Activated T-helper 1 cell treated with anti-CD3 and anti-CD28 coated beads, Interleukin-12 subunit alpha, Interleukin-12 subunit beta, Interleukin-2, Interleukin-4 antibody, amounts not matched to agents 30 ng/mL and 10 ng/mL and 1 ng/mL, durations not matched to agents 14 hours and 24 hours and 36 hours (primary cell): ENCODE measurements at places on chromosomes 12 and 14. TPM values are rescaled to one million over a fixed set of nuclear protein-coding genes. Genes with fewer than 3 reads are reported as not detected.

DNA sequence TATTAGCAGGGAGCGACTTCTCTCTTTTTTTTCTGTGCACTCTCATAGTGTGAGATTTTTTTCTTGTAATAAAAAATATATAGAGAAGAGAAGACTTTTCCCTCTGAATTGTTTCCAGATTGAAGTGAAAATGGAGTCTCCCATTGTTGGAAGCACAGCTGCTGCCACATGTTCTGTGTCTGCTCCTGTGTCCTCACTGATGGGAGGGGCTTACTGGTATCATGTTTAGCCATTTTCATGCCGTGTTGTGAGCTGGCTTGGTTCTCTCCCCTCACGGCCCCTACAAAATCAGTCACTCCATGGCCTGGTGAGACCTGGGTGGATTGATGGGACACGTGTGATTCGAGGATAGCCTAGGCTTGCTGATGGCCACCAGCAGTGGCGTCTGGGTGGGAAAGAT lies 379.7 kb upstream of the DDHD1 start:
- H3K36me3 ChIP-seq, result no peaks in the 10 kb centered on the region
- H3K27ac ChIP-seq, result no peak overlapping the region
- no peaks in the 10 kb centered on the region for H3K4me1 ChIP-seq
- no peaks in the 10 kb centered on the region for H3K27me3 ChIP-seq
- H3K4me3 ChIP-seq, result no peak overlapping the region
- no peak for DNase-seq

DNA sequence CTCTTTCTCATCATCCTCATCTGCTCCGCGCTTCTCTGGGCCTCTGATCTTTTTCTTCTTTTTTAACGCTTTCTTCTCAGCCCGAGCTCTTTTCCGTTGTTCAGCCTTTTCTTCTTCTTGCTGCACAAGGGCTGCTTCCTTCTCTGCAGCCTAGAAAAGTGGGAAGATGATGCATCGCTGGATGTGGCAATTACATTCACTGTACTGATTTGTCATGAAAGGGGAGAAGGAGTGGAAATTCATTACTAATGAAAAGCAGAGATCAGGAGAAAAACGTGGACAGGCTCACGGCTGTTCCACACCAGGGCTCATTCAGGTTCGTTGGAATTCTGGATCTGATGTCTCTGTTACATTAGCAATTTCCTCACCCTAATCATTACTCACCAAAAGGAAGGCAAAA lies 15.1 kb downstream of the FICD start:
- H3K4me1 ChIP-seq, result peaks cover 10% of the 10 kb centered on the region
- peaks cover 42% of the 10 kb centered on the region for H3K36me3 ChIP-seq
- DNase-seq, result no peak
- H3K4me3 ChIP-seq, result no peak overlapping the region
- no peak overlapping the region for H3K27ac ChIP-seq

DNA sequence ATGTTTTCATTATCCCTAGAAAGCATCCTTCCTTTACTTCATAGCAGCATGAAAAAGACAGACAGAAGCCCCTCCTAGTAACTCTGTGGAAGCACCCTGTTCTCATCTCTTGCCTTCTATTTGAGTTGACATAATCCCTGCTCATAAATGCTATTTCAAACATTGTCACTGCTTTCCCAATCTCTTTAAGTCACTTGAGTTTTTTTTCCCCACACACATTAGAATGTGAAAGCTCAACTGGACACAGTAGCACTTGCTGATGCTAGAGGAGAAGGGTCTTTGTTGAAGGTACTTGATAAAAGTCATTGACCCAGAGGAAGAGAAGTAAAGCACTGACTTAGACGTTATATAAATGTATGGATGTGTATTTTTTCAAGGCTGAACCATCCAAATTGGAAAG lies 3.0 kb downstream of the E2F7 start:
- peaks cover 5% of the 10 kb centered on the region for H3K27me3 ChIP-seq
- no peak overlapping the region for H3K4me3 ChIP-seq
- peaks cover 38% of the 10 kb centered on the region for H3K36me3 ChIP-seq
- DNase-seq, result no peak
- peaks cover 55% of the 10 kb centered on the region for H3K4me1 ChIP-seq

- no peak overlapping the region for H3K27ac ChIP-seq
- peaks cover 14% of the 10 kb centered on the region for H3K36me3 ChIP-seq
- peaks cover 4% of the 10 kb centered on the region for H3K27me3 ChIP-seq
Observed at GRCh38 chr12:121536054-121536898, 44.5 kb downstream of the KDM2B start.

DNA sequence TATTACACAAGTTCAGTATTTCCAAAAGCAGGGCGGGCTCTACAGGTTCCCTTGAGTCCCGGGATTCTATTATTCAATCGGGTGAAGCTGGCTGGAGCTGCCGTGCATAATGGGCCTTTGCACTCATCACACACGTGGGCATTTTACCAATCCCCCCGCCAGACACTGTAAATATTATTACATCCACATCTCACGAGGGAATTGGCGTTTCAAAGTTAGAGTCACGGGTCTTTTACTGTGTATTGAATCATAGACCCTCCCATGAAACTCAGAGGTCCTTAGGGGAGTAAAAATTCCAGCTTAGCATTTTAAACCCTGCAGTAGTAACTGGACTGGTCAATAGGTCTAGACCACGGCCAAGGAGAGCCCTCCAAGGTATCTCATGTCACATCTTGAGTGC lies 70.3 kb downstream of the MAP1LC3B2 start:
- H3K27ac ChIP-seq, result no peak overlapping the region
- peaks cover 11% of the 10 kb centered on the region for H3K27me3 ChIP-seq
- no peaks in the 10 kb centered on the region for H3K4me1 ChIP-seq
- no peak overlapping the region for H3K4me3 ChIP-seq
- no peak for DNase-seq
- H3K36me3 ChIP-seq, result no peaks in the 10 kb centered on the region

GRCh38 chr12:49515266-49515665 lies 23.6 kb upstream of the KCNH3 start:
- no peak overlapping the region for H3K4me3 ChIP-seq
- H3K36me3 ChIP-seq, result no peaks in the 10 kb centered on the region
- DNase-seq, result no peak
- peaks cover 9% of the 10 kb centered on the region for H3K4me1 ChIP-seq
- H3K27ac ChIP-seq, result no peak overlapping the region

DNA sequence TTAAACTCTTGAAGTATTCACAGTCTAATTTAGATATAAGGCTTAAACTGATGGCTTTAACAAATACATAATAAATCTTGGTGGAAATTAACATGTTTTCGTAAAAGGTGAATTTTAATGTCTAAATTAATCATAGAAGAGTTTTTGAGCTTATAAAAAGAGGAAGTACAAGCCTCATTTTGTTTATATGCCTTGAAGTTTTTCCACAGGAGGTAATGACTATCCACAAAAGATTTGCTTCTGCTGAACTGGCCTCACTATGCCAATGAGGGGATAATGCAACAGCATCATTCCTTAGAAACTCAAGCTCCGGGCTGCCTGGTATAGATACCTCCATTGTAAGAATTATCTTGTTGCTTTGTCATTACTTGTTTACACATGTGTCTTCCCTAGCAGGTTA lies 175.6 kb downstream of the DUSP6 start:
- H3K4me3 ChIP-seq, result no peak overlapping the region
- H3K27me3 ChIP-seq, result no peaks in the 10 kb centered on the region
- peaks cover 6% of the 10 kb centered on the region for H3K36me3 ChIP-seq
- no peak for DNase-seq
- no peak overlapping the region for H3K27ac ChIP-seq

DNA sequence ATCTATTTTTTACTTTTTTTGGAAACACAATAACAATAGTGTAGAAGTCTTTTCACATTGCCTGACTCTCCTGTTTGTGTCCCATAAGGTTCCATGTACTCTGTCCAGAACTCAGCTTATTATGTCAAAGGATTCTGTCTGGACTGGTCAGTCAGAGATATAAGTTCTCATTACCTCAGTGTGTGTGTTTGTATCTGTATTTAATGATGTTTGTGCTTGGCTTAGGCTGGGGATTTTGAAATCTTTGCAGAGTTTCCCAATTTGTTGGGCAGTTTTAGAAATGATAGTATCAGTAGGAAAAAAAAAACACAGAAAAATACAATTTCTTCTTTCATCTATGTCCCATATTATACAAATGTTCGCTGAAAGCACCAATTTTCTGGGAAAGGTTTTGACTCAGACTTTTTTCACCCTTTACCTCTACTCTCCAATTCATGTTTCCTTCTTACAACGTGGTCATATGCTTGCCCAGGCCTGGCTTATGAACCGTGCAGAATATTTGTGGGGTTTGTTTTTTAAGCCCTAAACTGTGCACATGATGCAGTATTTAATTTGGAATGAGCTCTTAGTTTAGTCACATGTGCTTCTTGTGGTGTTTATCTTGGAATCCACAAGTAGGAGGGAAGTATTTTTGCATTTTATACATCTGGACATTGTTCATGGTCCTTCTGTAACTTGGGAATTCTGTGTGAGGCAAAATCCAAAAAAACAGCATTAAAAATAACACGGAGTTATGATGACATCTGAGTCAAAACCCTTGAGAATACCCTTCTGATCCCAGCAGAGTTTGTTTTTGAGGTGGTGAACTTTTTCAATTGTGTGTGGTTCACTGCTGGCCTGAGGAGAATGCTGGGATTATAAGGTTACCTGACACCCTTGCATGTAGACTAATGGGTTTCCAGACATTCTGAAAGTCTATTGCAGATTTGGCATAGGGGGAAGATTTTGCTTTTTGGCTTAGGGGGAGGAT lies 121.2 kb downstream of the RAD51B start:
- H3K4me3 ChIP-seq, result no peak overlapping the region
- H3K27me3 ChIP-seq, result no peaks in the 10 kb centered on the region
- H3K27ac ChIP-seq, result no peak overlapping the region
- no peaks in the 10 kb centered on the region for H3K36me3 ChIP-seq
- H3K4me1 ChIP-seq, result no peaks in the 10 kb centered on the region

DNA sequence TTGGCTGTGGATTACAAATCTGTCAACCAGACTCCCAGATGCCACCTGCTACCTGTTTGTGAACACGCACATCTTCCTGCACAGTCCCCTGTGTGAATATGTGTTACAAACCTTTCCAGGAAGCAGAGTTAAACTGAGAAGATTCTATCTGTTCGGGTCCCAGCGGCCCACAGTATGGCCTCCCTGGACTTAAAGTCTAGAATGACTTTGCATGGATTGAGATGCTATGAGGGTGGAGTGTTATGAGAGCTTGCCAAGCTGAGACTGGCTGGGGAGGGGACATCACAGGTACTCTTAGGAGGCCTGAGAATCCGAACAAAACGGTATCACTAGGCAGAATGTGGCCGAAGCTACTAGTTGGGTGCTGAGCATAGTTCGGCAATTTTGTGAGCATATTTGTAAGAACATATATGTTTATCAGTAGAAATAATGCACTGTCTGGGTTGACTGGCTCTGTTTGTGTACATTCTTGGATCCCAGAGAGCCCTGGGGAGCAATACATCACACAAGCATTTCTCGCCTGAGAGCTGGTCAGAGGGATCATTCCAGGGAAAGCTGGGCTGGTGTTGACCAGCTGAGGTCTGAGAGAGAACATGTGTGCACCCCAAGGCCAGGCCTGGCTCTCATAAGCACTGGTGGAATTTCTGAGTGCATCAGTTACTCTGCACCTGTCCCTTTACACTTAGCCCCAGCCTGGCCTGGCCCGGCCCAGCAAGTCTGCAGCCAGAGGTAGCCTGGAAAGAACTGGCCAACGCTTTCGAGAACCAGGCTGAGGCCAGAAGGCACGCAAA lies 29.8 kb upstream of the LTBP2 start:
- DNase-seq, result no peak
- no peaks in the 10 kb centered on the region for H3K36me3 ChIP-seq
- H3K27me3 ChIP-seq, result peaks cover 9% of the 10 kb centered on the region
- H3K4me1 ChIP-seq, result no peaks in the 10 kb centered on the region

- DNase-seq, result no peak
- H3K4me3 ChIP-seq, result no peak overlapping the region
- H3K36me3 ChIP-seq, result no peaks in the 10 kb centered on the region
- no peak overlapping the region for H3K27ac ChIP-seq
Observed at GRCh38 chr14:99350751-99351150, 78.8 kb upstream of the BCL11B start.

DNA sequence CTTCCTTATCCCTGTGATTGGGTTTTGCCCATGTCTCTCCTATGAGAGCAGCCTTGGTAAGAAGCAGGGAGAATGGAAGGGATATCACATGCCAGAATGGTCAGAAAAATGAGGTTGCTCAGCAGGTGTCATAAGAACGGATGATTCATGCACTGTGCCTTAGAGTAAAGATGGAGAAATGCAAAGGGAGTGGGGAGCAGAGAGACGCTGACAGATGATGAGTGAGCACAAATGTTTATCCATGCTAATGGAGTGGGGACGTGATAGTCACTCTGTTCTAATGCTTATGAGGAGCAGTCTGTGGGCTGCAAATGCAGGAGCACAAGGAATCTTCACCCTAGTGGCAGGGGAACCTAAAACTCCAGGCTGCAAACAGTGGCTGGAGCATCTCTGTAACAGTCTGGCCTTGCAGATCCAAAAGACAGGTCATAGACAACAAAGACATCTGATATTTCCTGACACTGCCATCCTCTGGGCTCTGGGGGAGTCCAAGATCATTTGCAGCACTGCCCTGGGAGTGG lies 243.2 kb downstream of the CACNA1C start:
- no peak overlapping the region for H3K27ac ChIP-seq
- no peak for DNase-seq
- peaks cover 8% of the 10 kb centered on the region for H3K4me1 ChIP-seq
- no peaks in the 10 kb centered on the region for H3K36me3 ChIP-seq
- peaks cover 13% of the 10 kb centered on the region for H3K27me3 ChIP-seq
- H3K4me3 ChIP-seq, result no peak overlapping the region

DNA sequence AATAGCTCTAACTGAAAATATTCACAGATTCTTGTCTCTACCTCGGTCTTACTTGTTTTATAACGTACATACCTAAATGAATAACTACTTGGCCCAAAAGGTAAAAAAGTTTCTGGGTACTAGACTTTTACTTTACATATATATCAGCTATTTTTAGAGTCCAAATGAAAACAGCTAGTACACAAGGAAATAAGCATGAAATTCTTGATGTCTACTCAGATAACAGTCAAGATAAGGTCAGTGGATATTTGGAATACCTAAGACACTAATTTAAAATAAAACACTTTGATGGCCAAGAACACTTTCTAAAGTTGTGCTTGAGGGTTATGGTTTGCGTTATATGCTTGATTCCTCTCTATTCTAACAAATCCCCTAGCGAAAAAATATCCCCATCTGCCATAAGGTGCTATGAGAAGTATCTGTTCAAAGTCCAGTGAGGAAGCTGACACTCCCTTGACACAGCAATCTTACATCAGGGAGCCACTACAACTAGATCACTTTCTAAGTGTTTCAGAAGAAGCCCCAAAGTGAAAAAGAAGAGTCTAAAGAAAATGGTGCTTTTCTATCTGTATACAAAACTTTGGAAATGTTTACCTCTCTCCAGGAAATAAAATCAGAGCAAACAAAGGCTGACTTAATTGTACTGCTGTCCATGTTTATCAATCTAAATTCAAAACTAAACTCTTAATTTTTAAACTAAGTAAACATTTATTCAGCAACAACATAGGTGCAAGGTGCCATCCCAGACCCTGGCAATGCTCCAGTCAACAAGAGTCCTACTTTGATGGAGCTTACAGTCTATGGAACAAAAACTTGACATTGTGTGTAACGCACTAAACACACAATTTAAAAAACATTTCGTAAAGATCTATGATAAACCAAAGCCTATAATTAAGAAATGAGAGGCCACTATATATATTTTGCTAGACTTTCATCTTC lies 11.7 kb downstream of the PTPN21 start:
- no peak overlapping the region for H3K4me3 ChIP-seq
- DNase-seq, result no peak
- peaks cover 5% of the 10 kb centered on the region for H3K27me3 ChIP-seq
- no peaks in the 10 kb centered on the region for H3K4me1 ChIP-seq
- H3K27ac ChIP-seq, result no peak overlapping the region

GRCh38 chr12:46181465-46181864 lies 87.4 kb downstream of the SLC38A1 start:
- no peak for DNase-seq
- H3K27ac ChIP-seq, result no peak overlapping the region
- no peak overlapping the region for H3K4me3 ChIP-seq
- H3K4me1 ChIP-seq, result peaks cover 33% of the 10 kb centered on the region

The NEUROD4 gene
- total RNA-seq, result 0.05 TPM in 1 of 2 replicates, not detected in the other

The CLEC4E gene
- not detected in 2 replicates for total RNA-seq

The GARIN6 gene
- not detected in 2 replicates for total RNA-seq

The NYNRIN gene
- total RNA-seq, result 0.02 TPM in 1 of 2 replicates, not detected in the other

The MYRFL gene
- total RNA-seq, result not detected in 2 replicates
